ENCODE measurements at places on chromosomes 4 and X.
A peak's percentile ranks its signal among the peaks of the same experiment; 100 is the strongest.

GRCh38 chr4:141254326-141254725 lies 33.6 kb downstream of the ZNF330 start:
- no peak for DNase-seq

DNA sequence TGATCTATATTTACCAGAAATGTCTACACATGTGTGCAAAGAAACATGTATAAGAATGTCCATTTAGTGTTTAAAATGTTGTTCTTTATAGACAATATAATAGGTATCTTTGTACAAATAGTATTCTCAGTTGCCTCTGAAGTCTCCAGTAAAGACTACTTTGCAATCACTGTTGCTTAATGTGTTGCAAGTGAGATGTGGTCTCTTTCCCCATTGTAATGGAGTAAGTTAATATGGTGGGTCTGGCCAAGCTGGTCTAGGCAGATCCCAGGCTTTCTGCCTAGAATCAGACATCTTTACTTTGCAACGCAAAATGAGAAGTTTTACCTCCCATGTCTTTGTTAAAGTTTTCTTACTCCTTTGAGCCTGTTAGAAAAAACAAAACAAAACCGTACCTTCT lies 144.8 kb downstream of the GABRA3 start:
- DNase-seq = no peak

- no peak for DNase-seq
These were observed 4.4 kb upstream of the HTATSF1 start for GRCh38 chrX:136493011-136493410.

DNA sequence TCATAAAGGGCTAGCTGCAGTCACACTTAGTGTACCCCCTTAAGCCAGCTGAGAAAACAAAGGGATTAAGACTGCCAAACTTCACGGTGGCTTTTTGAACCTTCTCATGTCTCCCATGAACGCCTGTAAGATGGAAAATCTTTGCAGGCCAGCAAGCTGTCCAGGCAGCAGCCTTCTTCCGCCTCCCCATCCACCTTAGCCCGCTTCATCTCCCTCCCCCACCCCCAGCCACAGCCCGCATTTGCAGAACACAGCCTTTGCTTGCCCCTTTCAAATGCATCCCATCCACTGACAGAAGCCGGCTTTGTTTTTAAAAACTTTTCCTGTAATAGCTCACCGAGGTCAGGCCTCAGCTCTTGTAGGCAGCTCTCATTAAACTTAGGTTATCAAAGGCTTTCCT lies 113.8 kb upstream of the FAM9B start:
- DNase-seq = no peak

- no peak for DNase-seq
These were observed 281.7 kb upstream of the PITX2 start for GRCh38 chr4:110904435-110905065.

DNA sequence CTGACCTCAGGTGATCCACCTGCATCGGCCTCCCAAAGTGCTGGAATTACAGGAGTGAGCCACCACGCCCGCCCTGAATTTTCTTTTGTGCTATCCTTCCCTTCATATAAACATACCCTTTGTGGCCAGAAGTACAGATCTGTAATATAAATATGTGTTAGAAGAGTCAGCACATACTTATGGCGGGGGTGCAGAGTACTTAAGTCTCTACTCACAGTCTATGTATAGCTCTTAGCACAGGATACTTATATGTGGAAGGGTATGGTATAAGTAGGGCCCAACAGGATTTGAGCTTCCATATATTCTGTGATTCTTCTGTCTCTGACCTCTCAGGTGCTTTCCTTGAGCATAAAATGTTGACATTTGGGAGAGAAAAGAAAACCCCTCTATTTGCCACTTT lies 18.2 kb downstream of the CXorf58 start:
- no peak for DNase-seq

DNA sequence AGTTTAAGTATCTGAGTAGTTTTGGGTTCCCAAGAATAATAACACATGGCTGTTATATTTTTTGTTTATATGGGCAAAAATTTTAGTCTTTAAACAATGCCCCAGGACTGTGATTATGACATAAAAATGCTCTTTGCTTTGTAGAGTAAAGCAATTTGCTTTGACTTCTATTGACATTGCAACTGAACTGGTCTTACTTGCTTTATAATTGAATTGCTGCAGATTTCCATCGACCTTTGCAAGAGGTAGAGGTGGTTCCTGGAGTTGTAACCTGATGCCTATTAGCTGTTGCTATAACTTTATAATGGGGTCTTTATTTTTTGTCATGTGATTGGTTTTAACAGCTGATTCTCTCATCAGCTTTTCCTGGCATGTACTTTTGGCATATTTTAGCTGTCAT lies 302.9 kb downstream of the ARHGAP10 start:
- DNase-seq = no peak

- DNase-seq = no peak
These were observed 224.7 kb upstream of the PPP1R2C start for GRCh38 chrX:43002526-43003203.

DNA sequence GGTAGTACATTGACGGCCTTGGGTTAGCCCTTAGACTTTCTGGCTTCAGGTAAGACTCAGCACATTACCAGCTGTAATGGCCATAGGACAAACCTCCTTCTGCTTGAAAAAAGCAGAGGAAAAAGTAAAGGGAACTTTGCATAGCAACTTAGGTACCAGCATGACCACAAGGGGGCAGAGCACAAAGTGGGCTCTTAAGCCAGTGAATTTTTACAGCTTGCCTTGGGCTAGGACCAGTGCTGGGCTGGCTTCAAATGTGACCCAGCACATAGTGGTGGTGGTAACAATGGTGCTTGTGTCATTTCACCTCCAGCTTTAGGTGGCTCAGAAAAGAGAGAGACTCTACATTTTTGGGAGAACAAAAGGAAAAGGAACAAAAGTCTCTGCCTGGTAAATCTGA lies 66.1 kb downstream of the KLHL4 start:
- DNase-seq = peak; percentile 44

GRCh38 chrX:7889135-7889534 lies 38.1 kb downstream of the PNPLA4 start:
- no peak for DNase-seq

DNA sequence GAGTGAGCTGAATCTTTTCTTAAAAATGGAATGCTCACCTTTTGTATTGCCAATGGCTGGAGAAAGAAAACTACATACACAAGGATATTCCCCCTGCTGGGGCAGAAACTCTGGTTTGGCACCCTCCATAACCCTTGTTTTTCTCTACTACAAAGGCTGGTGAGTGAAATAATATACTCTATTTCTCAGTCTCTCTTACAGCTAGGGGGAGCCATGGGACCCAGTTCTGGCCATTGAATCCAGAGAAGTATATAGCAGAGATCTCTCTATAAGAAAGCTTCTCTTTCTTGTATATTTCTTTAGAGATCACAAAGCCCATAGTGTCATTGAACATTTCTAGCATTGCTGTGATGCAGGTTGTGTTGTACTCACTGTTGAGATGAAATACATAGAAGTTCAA lies 49.8 kb downstream of the SMPX start:
- no peak for DNase-seq

GRCh38 chr4:88706574-88706973 lies 8.9 kb upstream of the NAP1L5 start:
- DNase-seq = peak; percentile 83

- DNase-seq = peak; percentile 29
These were observed 55.1 kb upstream of the ZCCHC13 start for GRCh38 chrX:74248889-74249288.

GRCh38 chrX:103338663-103339062 lies 8.6 kb downstream of the TCEAL7 start:
- DNase-seq = no peak

- no peak for DNase-seq
These were observed 508.8 kb downstream of the C4orf33 start for GRCh38 chr4:129604632-129605255.

- no peak for DNase-seq
These were observed 90.3 kb downstream of the JAKMIP1 start for GRCh38 chr4:6109842-6110560.

DNA sequence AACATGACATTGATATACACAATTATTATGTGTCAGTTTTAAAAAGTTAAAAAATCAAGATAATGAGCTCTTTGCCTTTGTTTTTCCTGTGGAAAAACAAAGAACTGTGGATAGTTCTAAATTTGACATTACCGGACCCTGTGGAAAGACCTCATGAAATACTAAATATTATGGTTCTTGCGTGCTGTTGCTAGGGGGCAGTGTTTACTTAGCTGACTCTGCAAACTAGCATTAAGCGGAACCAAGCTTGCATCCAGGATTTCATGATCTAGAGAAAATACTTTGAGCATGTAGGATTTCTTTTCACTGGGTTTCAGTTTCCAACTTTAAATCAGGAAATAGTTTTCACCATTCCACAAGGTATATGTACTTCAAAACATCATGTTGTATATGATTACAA lies 33.6 kb downstream of the CLCN4 start:
- peak; percentile 87 for DNase-seq

- DNase-seq = no peak
These were observed 234.5 kb downstream of the FBXW7 start for GRCh38 chr4:152301381-152301780.

DNA sequence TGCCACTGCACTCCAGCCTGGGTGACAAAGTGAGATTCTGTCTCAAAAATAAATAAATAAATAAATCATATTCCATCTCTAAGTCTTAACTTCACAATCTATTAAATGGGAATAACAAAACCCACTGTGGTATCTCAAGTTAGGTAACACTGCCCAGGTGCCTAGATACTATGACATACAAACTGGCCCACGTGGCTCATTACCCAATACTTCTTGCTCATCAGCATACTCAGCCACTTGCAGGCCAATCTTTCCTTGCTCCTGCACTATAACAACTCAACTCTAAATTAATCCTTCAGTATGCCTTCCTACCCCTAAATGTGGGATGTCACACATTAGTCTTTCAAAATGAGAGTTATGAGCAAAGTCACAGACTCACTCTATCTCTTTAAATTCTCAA lies 230.1 kb downstream of the OPHN1 start:
- DNase-seq = no peak

DNA sequence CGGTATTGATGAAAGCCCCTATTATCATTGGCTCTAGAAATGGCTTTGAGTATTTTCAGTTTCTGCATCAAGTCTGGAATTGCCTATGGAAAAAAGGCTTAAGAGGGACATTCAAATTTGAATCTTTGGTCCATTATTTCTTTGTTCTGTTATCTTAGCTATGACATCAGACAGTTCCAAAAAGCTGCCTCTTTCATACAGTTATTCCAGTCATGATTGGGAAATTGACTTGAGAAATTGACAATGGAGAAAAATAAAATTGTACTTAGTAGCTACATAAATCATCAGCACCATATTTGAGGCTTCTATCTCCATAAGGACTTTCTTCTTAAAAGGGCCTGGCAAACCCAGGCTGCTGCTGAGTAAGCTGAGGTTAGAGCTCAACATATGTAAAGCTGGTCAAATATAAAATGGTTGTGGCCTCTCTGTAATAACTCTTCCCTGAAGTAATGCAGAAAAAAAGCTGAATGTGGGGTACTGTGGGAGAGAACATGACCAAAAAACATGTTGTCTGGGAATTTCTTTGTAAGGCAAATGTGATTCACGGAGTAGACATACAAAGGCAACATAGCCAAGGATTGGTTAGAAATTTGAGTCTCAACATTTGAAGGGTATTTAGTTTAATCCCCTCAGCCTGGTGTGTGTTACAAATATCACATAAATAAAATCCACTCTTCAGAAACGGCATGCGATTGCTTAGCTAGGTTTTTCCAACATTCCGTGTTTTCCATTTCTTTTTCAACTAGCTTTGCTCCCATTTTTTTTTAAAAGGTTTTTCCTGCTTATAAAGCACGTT lies 100.9 kb downstream of the LNX1 start:
- DNase-seq = peak; percentile 46

DNA sequence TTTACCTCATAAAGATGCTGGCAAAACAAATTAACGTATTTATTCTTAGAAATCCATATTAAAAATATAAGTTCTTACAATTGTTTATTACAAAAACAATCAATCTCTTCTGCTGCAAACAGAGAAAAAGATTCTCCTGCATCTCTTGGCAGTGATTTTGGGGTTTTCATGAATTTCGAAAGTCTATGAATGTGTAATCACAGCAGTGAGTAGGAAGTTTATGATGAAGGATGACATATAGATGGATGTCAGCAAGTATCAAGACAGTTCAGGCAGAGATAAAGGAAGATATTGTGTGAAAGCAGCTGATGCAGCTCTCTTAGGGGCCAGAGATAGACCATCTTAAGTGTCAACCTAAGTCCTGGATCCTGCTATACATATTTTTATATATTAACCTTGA lies 196.9 kb upstream of the BANK1 start:
- DNase-seq = peak; percentile 44

GRCh38 chr4:158915683-158916241 lies 146.9 kb downstream of the FNIP2 start:
- no peak for DNase-seq

DNA sequence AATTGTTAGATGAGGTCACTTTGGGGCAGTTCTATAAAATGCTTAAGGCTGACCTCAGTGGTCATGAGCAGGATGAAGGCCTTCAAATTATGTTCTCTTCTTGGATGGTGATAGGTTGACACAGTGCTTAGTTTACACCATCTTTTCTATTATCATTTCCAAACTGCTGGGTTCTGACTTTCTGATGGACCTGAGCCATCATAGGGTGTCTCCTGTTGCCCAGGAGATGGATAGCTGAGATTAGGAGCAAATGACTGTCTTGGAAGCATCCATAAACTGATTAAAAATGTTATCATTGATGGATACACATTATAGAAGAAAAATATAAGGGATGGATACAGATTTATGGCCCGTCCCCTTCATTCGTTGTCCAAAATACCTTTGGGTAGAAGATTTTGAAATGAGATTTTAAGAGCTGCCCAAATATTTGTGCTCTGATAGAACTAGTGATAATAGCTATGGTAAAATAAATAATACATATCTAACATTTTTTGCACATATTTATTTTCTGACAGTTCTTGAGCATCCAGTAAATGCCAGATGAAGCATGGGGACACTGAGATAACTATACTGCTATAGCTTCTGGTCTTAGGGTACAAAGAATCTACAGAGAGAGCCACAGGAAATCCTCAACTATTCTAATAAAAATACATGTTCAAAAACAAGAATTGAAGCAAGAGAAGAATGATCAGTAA lies 839.4 kb upstream of the LCORL start:
- no peak for DNase-seq

GRCh38 chr4:121177246-121178137 lies 13.4 kb upstream of the TNIP3 start:
- no peak for DNase-seq

DNA sequence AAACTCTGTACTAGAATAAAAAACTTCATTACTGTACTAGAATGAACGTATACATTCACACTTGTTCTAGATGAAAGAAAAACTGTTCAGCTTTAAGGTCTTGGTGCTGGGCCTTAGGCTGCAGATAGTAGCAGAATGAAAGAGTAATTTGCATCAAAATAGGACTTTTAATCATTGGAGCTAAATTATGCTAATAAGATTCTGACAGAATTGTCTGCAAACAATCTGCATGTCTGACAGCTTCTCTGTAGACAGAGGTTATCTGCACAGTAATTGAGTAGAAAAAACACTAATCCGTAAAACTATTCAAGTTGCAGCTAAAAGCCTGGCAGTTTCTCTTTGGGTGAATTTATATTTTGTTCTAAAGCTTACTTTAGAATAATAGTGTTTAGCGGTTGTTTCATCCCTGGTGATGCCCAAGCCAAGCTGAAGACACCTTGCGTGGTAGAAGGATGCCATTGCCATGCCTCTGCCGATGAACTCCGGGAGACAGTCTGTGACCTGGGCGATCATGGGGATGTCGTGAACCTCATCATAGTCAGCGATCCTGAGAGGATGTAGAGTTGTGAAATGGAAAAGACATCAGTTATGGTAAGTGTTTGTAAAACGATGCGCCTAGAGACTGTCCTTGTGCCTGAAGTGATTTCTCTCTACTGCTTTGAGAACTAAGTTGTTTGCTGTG lies 25.3 kb downstream of the LRP2BP start:
- no peak for DNase-seq

Data from cardiac fibroblast (primary cell).